ENCODE measurements at places on chromosomes 6 and 20. TPM values are rescaled to one million over a fixed set of nuclear protein-coding genes. Genes with fewer than 3 reads are reported as not detected.

DNA sequence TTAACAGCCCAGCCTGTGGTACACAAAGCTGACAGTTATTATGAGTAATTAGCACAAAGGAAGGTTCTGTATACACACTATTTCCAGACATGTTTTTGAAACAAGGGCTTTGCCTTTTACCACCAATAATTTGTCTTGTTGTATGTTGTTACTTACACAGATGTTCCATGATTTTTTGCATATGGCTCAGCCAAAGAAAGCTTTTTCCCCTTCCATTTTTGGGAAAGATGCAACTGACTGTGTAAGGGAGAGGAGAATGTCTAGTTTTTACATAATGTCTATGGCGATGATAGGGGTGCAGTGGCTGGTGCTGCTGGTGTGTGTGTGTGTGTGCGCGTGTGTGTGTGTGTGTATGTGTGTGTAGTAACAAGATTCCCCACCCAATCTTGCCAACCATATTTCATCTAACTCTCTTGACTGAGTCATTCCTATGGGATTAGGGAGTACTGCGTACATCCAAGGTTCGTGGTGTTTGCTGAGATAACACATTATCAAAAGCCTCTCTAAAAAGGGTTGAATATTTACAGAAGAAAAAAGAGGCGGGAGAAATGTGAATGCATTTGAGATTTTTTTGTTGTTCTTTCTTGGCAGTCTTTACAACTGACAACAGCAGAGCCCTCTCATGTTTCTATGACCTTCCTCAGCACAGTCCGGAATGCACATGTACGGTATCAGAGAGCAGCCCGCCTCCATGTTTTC, 192.2 kb downstream of the GMPR start:
- peak; percentile 96 for DNase-seq

WASF1 gene
- total RNA-seq = 4.8 TPM

GRCh38 chr6:13680448-13680968, 31.1 kb downstream of the RANBP9 start:
- no peak for DNase-seq

ERMARD gene
- total RNA-seq = 9.6 TPM

FLRT3 gene
- 75.4 TPM for total RNA-seq

DNA sequence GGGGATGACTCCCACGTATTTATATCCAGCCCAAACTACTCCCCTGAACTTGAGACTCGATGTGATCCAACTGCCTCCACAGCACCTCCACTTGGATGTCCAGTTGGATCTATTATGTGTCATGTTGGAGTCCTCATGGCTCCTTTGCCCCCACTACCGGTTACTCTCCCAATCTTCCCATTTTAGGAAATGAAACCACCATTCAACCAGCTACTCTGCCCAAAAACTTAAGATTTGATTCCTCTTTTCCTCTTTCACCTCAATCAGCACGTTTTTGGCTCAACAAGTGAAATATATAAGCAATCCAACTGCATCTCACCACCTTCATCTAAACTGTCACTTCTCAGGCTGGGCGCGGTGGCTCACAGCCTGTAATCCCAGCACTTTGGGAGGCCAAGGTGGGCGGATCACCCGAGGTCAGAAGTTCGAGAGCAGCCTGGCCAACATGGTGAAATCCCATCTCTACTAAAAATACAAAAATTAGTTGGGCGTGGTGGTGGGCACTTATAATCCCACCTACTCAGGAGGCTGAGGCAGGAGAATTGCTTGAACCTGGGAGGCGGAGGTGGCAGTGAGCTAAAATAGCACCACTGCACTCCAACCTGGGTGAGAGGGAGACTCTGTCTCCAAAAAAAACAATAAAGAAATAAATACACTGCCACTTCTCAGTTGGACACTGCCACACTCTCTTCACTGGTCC, 3.4 kb downstream of the AHCY start:
- no peak for DNase-seq

DNA sequence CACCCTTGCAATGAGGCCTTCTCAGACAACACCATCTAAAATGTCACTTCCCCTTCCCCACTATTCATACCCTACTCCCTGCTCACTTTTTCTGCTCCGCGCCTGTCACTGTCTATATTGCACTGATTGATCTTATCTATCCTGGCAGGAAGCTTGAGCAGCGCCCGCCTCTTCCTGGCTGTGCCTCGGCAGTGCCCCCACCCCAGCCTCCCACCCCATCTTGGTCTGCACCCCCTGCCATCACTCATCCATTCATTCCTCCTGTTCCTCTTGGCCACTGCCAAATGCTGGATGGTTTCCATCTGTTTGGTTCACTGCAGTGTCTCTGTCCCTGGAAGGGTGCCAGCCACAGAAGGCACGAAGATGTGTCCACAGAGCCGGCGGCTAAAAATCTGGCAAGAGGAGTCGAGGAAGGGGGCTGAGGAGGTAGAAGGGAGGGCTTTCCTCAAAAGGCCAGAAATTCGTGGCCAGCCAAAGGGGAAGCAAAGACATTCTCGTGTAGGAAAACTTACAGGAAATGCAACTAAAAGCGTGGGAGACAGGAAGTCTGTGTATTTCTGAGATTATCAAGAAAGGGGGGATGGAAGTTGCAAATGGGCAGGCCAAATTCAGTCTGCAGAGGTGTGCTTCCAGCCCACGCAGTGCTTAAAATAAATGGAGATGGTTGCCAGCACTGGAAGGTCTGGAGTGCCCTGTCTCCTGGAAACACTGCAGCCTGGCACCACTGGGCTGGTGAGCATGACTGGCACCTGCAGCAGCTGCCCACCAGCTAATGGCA, 27.6 kb downstream of the SYNJ2 start:
- peak; percentile 72 for DNase-seq

GRCh38 chr6:122676146-122676545, 65.9 kb downstream of the PKIB start:
- DNase-seq = no peak

DNA sequence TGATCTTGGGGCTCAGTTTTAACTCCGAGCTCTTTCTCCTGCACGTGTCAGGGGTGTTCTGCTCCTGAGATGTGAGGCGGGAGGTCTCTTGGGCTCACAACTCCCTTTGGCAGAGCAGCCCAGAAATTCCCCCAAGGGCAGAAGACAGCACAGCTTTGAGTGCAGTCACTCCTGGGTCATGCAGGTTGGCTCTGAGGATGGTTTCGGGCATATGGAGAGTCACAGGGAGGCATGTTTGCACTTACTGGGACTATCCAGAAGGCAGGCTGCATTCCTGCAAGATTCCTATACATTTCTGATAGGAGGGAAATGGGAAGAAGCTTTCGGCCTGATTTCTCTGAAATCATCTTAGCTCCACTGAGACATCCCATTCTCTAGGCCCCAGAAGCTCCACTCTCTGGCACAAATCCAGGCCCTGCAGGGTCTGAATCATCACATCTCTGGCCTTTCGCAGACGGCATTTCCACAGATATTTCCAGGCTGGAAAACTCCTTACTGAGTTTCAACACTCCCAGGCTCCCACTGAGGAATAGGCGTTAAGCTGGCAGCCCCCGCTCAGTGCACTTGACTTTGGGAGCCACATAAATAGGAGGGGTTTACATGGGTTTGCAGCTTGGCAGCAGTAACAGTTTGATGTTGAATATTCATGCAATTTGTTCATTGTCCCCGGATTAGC, 39.7 kb downstream of the AGPAT4 start:
- peak; percentile 96 for DNase-seq

- peak; percentile 69 for DNase-seq
Observed at GRCh38 chr6:143937668-143937970, 70.4 kb downstream of the PLAGL1 start.

ZNF292 gene
- total RNA-seq = 62.8 TPM

ARMH2 gene
- total RNA-seq = not detected

DNA sequence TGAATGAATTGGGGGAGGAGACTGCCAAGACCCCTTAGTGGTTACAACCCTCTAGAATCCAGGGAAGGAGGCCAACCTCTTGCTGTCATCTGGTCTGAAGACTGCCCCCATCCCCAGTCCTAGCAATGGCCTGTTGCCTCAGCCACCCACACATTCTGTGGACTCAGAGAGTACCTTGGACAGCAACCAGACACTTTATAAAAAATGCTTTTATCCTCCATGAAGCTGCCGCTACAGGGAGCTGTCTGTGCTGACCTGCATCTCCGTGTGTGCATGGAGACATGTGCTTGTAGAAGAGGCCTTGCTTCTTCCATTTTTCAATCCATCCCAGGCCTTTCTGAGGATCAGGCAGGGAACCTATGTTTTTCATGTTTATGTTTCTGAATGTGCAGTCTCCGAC, 15.2 kb downstream of the CDH22 start:
- DNase-seq = peak; percentile 65

DNA sequence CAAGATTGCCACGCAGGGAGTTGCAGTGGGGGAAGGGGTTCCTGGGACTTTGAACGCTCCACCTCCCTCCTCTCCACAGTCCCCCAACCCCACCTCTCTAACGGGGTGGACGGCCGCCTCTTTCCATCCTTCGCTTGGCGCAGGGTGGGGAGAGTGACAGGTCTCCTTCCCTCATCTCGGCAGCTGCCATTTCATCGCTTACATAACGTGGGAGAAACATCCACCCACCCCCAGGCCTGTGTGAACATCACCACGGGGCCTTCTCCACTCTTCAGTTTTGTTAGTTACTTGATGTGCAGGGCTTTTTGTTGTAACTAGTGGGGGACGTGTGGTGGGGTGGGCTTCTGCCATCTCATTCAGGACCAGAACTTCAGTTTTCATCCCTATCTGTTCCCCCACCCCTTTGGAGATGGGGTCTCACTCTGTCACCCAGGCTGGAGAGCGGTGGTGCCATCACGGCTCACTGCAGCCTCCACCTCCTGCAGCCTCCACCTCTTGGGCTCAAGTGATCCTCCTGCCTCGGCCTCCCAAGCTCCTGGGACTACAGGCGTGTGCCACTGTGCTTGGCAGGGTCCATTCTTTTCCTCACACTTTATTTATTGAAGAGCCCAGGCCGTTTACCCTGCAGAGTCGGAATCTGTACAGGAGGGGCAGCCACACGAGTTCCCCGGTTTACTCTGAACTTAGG, 17.7 kb downstream of the RTEL1 start:
- no peak for DNase-seq

DNAH8 gene
- 0.24 TPM for total RNA-seq

DNA sequence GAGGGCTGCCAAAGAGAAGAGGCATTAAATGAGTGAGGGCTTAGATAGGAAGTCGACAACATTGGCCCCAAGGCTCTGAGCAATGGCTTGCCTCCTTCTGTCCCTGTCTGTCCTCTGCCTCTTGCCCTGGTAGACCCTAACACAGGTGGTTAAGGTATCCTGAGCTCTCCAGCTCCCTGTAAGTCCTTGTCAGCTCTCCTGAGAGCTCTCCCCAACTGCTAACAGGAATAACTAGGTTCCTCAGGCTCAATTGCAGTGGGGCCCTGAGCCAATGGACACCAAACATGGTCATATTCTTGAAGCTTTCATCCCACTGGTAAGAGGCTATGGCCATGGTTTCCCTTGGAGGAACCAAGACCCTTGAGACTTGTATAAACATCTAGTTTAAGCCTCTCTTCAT, 5.0 kb upstream of the CPNE1 start:
- no peak for DNase-seq

DNA sequence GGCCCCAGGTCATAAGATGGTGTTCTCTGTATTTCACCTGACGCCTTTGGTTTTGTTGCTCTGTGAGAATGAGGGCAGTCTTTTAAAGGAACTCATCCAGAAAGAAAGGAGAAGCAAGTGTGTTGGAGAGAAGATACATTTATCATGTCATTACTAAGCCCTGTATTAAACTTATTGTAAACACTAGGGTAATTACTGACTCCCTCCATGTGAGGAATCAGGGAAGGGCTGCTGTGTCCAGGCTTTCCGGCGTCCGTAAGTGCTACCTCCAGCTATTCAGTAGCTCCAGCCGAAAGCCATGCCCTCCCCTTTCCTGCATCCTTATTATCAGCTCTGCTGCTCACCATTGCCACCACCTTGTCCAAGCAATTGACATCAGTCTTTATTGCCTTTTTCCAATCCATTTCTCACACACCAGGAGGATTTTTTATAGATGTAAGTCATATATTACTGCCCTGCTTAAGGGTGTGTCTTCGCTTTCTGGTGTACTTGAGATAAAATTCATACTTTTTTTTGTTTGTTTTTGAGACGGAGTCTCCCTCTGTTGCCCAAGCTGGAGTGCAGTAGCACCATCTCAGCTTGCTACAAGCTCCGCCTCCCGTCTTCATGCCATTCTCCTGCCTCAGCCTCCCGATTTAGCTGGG, 94.7 kb downstream of the RPP40 start:
- DNase-seq = no peak

DNA sequence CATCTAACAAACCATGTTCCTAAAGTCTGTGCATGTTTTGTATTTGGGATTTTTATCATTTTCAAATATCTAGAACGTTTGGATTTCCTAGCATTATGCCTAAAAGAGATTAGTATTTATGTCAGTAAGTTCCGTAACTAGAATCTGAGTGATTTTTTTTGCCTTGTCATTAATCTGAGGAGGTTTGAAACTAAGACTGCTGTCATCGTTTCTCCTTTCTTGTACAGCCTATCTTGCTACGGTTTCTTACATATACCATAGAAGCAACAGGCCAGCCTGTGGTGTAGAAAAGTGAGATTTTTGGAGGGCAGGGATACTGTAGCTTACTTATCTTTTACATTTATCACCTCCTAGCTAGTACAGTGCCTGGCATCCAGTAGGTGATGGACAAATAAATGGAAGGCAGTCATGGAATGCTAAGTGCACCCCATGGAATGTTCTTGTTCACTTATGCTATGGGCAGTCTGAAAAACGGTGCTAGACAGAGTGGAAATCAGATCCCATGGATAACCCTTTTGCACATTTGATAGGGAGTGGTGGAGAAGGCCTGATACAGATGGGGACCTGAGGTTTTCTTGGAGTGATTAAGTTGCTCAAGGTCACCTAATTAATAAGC, 93.9 kb downstream of the ARID1B start:
- DNase-seq = no peak

GRCh38 chr6:73969971-73970970, 274.3 kb downstream of the CD109 start:
- DNase-seq = peak; percentile 93

OOEP gene
- not detected for total RNA-seq

- no peak for DNase-seq
Observed at GRCh38 chr6:112007805-112008204, 46.1 kb upstream of the CCN6 start.

FRK gene
- total RNA-seq = 2.6 TPM
